Osteoblast (primary cell): ENCODE measurements at places on chromosomes 13 and 19. TPM values are rescaled to one million over a fixed set of nuclear protein-coding genes. Genes with fewer than 3 reads are reported as not detected.

The BST2 gene
- 10.1 and 13.8 TPM in 2 replicates for total RNA-seq

The CEACAM7 gene
- not detected in 2 replicates for total RNA-seq

The NACC1 gene
- total RNA-seq = 53.9 and 62.5 TPM in 2 replicates

The ZNF599 gene
- total RNA-seq = 5.3 and 8.0 TPM in 2 replicates

DNA sequence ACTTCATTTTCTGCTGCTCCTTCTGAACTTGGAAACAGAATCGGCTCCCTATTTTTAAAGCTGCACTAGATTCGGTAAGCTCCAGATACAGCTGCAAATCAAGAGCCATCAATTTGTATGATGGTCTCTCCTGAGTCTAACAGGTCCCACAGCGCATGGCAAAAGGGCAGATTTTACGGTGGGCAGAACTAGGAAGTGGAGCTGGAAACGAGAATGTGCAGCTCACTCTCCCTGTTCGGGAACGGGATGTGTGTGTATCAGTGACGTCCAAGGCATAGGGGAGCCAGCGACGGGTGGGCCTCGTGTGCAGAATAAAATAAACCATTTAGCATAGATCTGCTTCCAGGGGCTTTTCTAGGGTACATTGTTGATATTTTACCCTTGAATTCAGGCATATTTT, 74.2 kb downstream of the COL4A1 start:
- no peak for DNase-seq

- no peak for DNase-seq
Observed at GRCh38 chr13:20178156-20178555, 14.6 kb downstream of the GJB2 start.

- peak; percentile 84 for DNase-seq
Observed at GRCh38 chr13:30395192-30396158, 26.8 kb upstream of the UBE2L5 start.
